NCI-H1694 treated with DMSO at 0.1 percent for 48 hours (cell line): ENCODE measurements at places on chromosomes 2 and 18.

DNA sequence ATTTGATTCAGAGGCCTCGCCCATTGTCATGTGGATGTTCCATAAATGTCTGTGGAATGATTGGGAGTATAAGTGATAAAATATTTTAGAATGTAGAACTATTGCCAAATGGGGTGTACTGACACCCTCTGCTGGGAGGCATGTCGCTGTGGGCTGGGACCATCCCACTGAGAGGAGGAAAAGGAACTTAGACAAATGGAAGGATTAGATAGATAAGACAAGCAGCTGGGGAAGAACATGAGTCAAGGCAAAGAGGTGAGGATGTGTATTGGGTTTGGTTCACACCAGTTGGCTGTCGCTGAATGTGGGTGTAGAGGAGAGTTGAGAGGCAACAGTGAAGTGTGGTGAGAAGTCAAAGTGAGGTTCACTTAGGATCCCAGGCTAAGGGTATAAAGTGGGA is 4.0 kb downstream of the C2orf74 start:
- DNase-seq, result no peak

DNA sequence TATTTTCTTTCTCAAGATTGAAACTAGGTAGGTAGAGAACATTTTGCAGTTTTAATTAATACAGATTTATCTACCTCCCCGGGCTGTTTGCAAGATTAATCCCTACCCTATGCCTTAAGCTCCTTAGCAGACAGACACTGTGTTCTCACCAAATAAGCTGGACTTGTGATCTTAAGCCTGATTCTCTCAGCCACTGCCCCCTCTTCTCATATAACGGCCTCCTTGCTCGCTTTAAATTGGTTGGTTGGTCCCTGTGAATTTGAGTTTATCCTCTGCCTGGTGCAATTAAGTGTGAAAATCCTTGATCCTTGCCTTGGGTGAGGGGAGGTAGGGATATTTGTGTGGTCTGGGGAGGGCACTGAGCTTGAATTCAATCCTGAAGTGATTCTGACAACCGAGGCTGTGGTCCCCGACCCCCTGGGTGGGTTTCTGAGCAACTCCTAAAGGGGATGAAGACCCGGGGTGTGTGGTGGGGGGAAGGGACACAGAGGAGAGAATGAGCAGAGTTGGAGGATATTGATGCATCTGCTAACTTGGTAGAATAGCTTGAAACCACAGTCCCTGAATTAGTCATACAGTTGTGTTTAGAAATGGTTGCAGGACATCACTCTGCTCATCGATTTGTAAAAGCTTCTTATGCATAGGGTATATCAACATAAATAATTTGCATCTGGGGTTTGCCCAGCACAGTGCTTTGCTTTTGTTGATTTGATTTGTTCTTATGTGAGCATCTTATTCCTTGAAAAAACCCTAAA is 36.9 kb upstream of the NCKAP5 start:
- no peak for DNase-seq

GRCh38 chr2:30990176-30990575 is 148.1 kb downstream of the GALNT14 start:
- no peak for DNase-seq

DNA sequence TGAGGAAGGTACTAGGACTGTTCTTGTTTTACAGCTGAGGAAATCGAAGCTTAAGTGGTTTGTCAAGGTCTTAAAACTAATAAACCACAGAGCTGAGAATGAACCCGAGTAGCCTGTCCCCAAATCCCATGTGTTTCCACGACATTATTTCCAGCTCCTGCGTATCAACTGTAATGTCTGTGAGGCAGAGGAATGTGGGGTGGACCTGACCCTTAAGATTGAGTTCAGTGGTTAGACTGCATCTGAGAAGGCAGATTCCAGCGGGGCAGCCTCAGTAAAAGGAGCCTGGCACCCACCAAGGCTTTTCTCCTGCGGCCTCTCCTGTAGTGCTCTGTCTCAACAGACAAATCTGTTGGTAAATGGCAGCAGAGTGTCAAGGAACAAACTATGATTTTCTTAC is 81.9 kb upstream of the TMEM178A start:
- no peak for DNase-seq

DNA sequence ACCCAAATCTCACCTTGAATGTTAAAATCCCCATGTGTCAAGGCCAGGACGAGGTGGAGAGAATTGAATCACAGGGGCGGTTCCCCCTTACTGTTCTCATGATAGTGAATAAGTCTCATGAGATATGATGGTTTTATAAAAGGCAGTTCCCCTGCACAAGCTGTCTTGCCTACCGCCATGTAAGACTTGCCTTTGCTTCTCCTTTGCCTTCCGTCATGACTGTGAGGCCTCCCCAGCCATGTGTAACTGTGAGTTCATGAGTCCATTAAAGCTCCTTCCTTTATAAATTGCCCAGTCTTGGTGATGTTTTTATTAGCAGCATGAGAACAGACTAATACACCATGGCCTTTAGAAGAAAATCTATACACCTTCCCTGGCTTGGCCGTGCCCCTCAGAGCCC is 7.4 kb upstream of the MBP start:
- no peak for DNase-seq

DNA sequence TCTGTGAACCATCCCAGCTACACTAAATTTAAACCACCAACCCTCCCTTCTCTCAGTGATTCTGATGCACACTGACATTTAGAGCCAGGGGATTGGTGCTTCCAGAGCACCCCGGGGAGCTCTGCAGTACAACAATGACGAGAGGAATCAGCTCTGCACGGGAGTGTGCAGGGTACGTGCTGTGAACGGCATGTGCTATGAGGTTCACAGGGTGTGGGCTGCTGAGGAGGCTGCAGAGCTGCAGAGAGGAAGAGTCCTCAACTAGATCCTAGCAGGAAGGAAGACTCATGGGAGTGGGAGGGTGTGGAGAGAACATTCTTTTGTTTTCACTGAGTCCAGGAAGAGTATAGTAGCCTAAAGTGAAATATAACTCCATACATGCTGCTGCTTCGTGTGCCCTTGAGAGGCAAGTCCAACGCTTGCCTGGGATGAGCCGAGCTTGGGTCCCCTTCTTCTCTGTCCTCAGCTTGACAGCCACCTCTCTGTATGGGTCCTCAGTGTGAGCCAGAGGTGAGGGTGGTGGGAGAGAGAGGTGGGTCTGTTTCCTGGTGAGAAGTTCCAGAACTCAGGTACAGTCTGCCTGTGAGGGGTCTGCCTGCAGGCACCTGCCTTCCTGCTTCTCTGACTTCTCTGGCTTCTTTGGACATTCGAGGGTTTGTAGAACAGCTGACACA is 118.8 kb downstream of the CTIF start:
- DNase-seq, result no peak

- DNase-seq, result no peak
These were observed 212.3 kb upstream of the TRIB2 start for GRCh38 chr2:12504443-12504842.

- DNase-seq, result no peak
These were observed 54.5 kb upstream of the NEDD4L start for GRCh38 chr18:57989536-57989935.
